ENCODE measurements at places on chromosomes 13 and 19.

DNA sequence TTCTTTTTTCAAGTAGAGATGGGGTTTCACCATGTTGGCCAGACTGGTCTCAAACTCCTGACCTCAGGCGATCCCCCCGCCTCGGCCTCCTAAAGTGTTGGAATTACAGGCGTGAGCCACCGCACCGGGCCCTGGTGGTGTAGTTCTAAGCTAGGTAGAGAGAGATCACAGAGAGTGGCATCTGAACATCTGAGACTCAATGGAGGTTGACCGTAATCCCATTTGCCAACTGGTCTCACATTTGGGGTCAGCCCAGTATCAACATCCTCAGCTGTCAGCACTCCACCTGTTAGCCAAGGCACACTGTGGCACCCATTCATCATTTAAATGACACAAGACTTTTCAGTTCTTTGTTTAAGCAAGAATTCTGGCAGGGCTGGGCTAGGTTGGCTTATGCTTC, 8.1 kb downstream of the SELENOW start:
- no peak for DNase-seq

DNA sequence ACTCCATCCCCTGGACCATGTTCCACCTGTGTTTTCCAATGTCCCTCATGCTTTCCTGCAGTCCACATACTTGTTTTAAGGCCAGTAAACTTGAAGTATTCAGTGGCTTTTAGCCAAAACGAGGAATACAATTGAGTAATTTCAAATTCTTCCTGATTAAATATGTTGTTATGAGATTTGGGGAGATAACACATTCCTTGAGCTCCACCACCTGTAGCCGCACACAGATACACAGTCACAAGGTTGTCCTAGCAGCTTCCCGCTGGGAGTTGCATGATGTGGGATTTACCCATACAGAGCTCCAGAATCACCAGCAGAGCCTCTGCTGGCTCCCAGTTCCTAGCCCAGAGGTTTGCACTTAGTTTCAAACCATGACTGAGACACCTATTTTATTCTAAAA, 53.6 kb upstream of the FRY start:
- no peak for DNase-seq

- no peak for DNase-seq
Observed at GRCh38 chr13:94291631-94292322, 187.7 kb downstream of the DCT start.

DNA sequence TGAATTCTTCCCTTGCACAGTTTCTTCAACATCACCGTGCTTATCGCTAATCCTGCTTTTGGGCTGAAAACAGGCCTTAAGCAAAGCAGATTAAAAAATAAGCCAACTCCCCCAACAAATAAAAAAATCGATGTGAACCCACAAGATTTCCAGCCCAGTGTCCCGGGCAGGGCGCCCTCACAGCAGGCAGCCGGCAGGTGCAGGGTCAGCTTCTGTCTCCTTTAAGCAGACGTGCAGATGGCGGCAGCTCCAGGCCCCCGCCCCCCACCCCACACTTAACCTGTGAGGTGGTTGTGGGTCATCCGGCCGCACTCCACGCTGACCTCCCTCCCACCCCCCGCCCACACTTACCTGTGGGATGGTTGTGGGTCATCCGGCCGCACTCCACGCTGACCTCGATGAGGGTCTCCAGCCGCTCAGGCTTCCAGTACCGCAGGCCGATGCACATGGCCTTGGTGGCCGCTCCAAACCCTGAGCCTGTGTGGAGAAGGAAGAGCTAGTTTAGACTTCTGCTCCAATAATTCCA, 19.8 kb downstream of the ADPRHL1 start:
- DNase-seq, result no peak

GRCh38 chr13:42474954-42475353, 99.0 kb upstream of the TNFSF11 start:
- DNase-seq, result no peak

DNA sequence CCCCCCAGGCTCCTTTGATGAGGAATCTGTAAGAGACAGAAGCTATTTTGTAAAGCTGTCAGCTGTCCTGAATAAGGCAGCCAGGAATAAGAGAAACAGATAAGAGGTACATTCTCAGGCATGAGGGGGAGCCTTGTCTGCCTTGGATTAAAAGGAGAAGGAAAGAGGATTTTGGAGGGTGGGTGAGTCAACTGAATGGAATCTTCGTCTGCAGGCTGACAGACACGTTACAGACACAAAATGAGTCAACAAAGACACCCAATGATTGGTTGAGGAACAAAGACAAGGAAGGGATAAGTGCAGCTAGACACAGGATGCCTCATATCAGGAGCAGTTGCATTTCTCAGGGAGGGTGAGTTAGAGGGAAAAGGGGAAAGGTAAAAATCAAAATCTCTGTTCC, 162.5 kb downstream of the OLFM4 start:
- DNase-seq, result no peak

GRCh38 chr13:26727122-26727521, 33.5 kb downstream of the GPR12 start:
- no peak for DNase-seq

DNA sequence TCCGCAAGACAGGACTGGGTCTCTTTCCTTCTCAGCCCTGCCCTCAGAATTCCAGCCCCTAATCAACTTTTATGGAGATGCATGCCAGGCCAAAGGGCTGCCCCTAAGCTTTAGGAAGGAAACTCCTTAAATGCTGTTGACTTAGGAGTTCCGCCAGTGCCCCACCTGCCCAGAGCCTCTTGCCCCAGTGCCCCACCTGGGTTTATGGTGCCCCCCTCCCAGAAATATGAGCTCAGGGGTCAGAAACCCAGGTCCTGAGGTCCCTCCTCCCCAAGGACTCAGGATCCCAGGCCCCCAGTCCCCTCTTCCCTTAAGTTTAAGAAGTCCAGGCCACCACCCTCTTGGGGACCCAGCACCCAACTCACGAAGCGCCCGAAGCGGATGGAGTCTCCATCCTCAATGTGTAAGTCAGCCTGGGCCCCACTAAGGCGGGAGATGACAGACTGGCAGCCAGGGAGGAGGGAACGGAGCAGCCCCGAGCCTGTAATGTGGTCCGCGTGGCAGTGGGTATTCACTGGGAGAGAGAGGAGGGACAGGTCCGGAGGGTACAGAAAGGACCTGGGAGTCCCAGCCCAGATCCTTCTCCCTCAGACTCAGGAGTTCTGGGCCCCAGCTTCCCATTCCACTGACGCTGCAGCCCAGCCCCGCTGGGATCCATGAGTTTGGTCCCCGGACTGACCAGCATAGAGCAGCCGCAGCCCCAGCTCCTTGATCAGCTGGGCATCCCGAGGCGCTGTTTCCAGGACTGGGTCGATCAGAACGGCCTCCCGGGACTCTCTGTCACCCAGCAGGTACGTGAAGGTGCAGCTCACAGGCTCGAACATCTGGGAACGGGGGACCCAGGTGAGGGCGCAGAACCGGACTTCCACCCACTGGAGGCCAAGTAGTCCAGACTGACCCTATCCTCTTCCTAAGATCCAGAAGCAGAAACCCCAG, 897 bp downstream of the ETHE1 start:
- no peak for DNase-seq

- no peak for DNase-seq
Observed at GRCh38 chr19:30310602-30311263, 61.5 kb upstream of the ZNF536 start.
